ENCODE measurements at places on chromosomes 12 and 14. TPM values are rescaled to one million over a fixed set of nuclear protein-coding genes. Genes with fewer than 3 reads are reported as not detected.

Gene APOLD1
- 2.7 TPM for polyA plus RNA-seq

Gene LRRIQ1
- 0.05 TPM for polyA plus RNA-seq

Gene IL31
- polyA plus RNA-seq: not detected

Gene SLC10A1
- not detected for polyA plus RNA-seq

Gene TAS2R14
- polyA plus RNA-seq: 1.3 TPM

Gene SIX1
- 6.9 TPM for polyA plus RNA-seq

DNA sequence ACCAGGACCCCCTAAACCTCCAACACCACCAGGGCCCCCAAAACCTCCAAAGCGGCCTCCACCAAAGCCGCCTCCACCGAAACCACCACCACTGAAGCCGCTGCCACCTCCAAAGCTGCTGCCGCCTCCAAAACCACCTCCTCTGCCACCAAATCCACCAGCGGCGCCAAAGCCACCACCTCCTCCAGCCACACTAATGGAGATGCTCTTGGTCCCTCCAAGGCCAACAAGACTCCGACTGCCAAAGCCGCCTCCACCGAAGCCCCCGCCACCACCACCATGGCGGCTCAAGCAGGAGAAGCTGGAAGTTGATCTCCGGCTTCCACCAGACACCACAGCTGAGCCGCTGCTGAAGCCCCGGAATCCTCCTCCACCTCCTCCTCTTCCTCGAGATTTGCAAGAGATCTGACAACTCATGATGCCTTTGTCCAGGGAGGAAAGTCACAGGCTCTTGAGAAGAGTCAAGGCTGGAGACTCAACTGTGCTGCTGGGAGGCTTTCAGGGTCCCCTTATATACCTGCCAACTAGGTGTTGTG lies at the start of gene KRT2:
Gene KRT2, minus strand, starts transcription at position 486 of the 536 bp plus-strand sequence. Its CDS starts 69 bp downstream, at position 417.
- no peak for DNase-seq

- peak; percentile 79 for DNase-seq
Measured at GRCh38 chr14:41663473-41663850, 56.8 kb downstream of the LRFN5 start.

DNA sequence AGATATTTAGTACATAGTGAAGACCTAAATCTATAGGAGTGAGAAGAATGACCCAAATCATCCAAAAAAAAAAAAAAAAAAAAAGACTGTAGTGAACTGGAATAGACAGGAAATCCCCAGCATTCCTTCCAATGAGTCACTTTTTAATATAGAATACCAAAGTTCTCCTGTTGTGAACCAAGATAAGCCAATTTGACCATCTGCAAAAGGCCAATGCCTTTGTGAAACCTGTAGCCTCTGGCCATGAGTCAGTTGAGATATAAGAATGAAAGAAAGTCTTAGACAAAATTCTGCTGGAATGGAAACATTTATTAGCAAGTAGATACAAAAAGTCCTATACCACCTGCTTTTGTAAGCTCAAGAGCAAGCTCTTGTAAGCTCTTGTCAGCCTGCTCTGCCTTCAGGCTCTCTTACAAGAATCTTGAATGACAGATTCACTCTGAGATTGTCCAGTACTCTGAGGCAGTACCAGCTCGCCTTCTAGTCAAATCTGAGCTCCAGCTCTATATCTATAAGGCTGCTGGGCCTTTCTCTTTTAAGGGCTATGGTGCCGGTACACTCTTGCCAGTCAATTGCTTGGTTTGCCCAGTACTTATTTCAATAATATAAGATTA lies 243.0 kb upstream of the TMTC1 start:
- DNase-seq: peak; percentile 60

- DNase-seq: no peak
Measured at GRCh38 chr14:54537651-54538050, 27.9 kb downstream of the CGRRF1 start.

DNA sequence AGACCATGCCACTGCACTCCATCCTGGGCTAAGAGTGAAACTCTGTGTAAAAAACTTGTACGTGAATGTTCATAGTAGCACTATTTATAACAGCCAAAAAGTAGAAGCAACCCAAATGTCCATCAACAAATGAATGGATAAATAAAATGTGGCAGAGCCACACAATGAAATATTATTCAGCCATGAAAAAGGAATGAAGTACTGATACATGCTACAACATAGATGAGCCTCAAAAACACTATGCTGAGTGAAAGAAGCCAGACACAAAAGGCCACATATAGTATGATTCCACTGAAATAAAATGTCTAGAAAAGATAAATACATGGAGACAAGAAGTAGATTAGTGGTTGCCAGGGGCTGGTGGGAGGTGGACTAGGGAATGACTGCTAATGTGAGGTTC lies 72.8 kb downstream of the KSR2 start:
- no peak for DNase-seq

- no peak for DNase-seq
Measured at GRCh38 chr14:66701813-66702212, 193.9 kb downstream of the GPHN start.

GRCh38 chr12:102095677-102096263 lies 24.1 kb downstream of the NUP37 start:
- DNase-seq: peak; percentile 17

- DNase-seq: peak; percentile 78
Measured at GRCh38 chr14:105248368-105249181, at the start of gene BTBD6. Gene BTBD6 (plus strand): TSS chr14:105248533. CDS start chr14:105248712, 179 bp downstream.

- DNase-seq: no peak
Measured at GRCh38 chr14:51337520-51337919, 97.5 kb downstream of the TMX1 start.

- DNase-seq: peak; percentile 58
Measured at GRCh38 chr12:89732522-89732921, 23.9 kb upstream of the ATP2B1 start.

DNA sequence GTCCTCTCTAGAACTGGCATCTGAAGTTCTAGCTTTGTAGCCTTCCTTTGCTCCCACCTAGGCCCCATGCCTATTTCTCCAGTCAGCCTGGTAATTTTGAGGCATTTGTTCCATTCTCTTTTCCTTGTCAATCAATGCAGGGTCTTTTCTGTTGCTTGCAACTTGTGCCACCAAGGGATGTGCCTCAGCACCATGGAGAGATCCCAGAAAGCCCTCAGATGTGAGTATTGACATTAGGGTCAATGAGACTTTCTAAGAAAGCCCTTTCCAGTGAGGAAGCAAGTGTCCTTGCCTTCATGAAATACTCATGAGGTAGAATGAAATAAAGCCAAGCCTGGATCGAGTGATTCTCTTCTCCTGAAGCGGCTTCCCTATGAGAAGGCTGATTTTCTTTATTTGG lies 213.9 kb downstream of the SLC15A4 start:
- DNase-seq: no peak

GRCh38 chr12:115174920-115175319 lies 490.9 kb upstream of the TBX3 start:
- no peak for DNase-seq

DNA sequence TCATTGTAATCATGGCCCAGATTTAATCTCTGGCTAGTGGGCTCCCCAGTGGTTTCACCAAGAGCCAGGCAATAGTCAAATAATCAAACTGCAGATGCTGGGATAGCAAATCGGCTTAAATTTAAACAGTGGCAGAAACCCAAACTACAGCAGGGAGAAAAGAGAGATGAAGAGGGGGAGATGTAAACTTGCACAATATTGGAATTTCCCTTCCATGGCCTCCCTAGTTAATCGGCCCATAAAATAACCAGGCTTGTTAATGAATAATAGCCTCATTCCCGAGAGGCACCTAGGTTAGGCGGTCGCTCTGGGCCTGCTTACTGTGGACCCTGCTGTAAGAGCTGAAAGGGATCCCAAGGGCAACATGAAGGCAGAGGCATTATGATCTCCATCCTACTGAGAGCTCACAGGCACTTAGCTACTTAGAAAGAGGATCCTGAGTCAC lies 116.2 kb downstream of the NUAK1 start:
- DNase-seq: peak; percentile 4

GRCh38 chr12:54040648-54041047 lies 7.8 kb downstream of the HOXC5 start:
- no peak for DNase-seq

DNA sequence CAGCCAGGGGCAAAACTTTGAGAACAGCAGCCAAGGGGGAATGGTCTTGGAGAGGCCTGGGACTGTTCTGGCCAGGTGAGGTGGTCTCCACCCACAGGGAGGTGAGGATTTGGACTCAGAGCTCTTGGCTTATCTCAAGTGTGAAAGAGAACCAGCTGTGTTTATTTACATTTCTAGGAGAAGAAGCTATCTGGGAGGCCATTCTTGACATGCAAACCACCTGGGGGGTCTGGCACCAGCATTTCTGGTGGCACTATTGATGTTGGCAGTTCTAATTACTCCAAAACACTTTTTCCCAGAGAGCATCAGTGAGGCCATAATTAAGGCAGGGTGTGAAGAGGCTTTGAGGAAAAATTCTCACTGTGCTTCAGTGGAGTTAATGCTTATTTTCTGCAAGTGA lies 95.1 kb downstream of the CAND1 start:
- no peak for DNase-seq

GRCh38 chr14:82223276-82223675 lies 689.6 kb upstream of the SEL1L start:
- no peak for DNase-seq
